A172 (cell line): ENCODE measurements at places on chromosomes 6 and 20.

GRCh38 chr20:15977026-15977425 lies 596.2 kb downstream of the KIF16B start:
- DNase-seq: no peak

DNA sequence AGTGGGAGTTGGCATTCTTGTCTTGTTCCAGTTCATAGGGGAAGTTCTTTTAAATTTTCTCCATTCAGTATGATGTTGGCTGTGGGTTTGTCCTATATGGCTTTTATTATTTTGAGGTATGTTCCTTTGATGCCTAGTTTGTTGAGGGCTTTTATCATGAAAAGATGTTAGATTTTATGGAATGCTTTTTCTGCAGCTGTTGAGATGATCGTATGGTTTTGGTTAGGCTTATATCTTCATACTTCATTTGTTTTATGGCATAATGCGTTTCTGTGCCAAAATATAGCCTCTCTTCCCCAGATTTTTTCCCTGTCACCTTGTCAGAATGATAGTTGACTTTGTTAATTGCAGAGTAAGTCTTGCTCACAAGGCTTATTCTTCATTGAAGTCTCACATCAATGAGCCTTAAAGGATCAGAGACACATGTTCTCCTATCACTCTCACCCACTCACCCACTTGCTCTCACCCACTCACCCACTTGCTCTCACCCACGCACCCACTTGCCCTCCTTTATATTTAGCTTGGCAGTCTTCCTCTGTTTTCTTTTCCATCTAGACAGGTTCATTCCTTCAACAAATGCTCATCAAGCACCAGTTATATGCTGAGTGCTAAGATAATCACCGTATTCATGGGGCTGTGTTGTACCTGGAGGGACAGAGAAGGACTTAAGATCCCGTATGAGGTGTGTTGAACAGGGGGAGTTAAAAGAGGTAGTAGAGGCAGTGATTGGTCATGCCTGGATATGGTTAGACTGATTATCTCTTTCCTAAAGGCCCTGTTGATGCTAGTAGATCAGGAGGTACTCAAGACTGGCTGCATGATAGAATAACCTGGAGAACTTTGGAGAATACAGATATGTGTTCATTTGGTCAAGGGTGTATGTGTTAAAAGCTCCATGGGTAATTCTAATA lies 19.3 kb downstream of the UST start:
- DNase-seq: no peak

DNA sequence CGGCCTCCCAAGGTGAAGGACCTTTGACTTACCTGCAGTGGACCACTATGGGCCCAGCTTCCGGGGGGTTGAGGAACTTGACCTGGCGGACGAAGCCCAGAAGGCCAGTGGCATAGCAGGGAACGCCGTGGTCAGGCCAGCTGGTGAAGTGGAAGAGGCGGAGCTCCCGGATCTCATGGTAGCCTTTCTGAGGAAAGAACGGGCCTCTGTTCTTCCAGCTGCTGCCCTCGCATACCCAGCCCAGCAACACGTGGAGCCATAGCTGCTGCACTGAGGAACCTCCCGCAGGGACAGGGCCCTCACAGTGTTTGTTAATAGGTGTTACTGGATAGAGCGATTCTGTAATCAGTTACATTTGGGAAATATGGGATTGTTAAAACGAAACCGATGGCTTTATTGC lies 492.1 kb upstream of the CHD6 start:
- no peak for DNase-seq

GRCh38 chr6:25442898-25443297 lies 163.7 kb downstream of the CARMIL1 start:
- DNase-seq: no peak

GRCh38 chr6:152300517-152300916 lies 336.6 kb downstream of the SYNE1 start:
- no peak for DNase-seq
